Progenitor cell of endocrine pancreas (in vitro differentiated cells): ENCODE measurements at places on chromosomes 3 and 15.

- no peak for DNase-seq
- no peak overlapping the region for H3K27ac ChIP-seq
- H3K4me1 ChIP-seq: peaks cover 1% of the 10 kb centered on the region
- H3K36me3 ChIP-seq: no peaks in the 10 kb centered on the region
- H3K4me3 ChIP-seq: no peak overlapping the region
- peaks cover 53% of the 10 kb centered on the region for H3K27me3 ChIP-seq
Observed at GRCh38 chr3:198107840-198108734, 148.1 kb downstream of the LMLN start.

DNA sequence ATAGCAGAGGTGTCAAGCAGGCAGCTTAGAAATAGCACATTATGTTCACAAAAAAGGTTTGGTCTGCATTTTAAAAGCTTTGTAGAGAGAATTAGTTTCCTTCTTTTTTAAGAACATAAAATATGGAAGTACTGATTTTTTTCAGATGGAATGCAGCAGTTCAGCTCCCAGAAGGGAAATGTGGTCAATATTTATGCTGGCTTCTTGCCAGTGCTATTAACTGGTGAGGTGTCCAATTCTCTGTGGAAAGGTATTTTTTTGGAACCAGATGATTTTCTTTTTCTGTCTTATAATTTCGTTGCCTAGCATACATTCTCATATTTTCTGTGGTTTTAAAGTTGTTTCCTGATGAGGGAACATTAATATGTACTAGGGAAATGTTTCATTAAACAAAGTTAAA, 211.4 kb upstream of the ZNF385D start:
- no peaks in the 10 kb centered on the region for H3K27me3 ChIP-seq
- H3K27ac ChIP-seq: no peak overlapping the region

DNA sequence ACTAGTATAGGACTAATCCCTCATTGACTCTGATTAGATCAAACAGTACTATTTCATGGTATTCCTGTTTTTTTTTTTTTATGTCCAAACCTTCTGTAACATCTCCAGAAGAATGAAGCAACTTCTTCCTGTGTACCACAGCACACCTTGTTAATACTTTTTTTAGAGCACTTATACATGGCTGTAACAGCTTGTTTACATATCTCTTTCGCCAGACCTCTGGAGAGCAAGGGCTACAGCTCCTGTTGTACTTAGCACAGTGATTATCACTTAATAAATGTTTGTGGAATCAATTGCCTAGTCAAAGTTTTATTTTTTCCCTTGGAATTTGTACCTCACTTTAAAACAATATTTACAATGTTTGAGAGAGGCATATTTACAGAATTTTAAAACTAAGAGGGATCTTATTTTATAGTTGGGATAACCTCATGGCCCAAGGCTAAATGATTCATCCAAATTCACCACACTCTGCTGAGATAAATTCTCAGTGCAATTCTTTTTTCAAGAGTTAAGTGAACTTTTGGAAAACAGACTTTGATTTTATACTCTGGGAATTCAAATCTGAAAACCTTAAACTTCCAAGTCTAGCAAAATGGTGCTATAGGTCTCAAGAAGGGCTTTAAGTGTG, 9.2 kb upstream of the GATM start:
- H3K4me3 ChIP-seq: no peak overlapping the region
- peaks cover 2% of the 10 kb centered on the region for H3K27me3 ChIP-seq
- no peaks in the 10 kb centered on the region for H3K36me3 ChIP-seq
- DNase-seq: no peak

- H3K27me3 ChIP-seq: no peaks in the 10 kb centered on the region
- H3K36me3 ChIP-seq: peaks cover 4% of the 10 kb centered on the region
- DNase-seq: no peak
- H3K4me3 ChIP-seq: no peak overlapping the region
- H3K27ac ChIP-seq: no peak overlapping the region
Observed at GRCh38 chr15:90624278-90624981, 92.7 kb upstream of the BLM start.

DNA sequence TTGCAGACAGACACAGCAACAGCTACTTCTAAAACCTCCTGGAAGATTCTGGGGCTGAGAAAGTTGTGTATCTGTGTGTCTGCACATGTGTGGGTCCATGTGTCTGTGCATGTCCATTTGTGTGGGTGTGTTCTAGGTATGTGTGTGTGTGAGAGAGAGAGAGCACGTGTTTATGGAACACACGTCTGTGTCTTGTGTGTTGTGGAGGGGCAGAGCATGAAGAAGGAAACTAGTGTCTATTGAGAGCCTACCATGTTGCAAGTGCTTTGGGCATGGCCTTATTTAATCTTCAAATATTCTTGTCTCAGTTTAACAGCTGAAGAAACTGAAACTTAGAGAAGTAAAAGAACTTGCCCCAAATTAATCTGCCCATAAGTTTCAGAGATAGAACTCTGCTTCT, 327.5 kb downstream of the UACA start:
- peaks cover 15% of the 10 kb centered on the region for H3K4me1 ChIP-seq
- no peak overlapping the region for H3K4me3 ChIP-seq
- H3K27ac ChIP-seq: no peak overlapping the region
- H3K27me3 ChIP-seq: peaks cover 63% of the 10 kb centered on the region

GRCh38 chr3:182919866-182920357, 60.4 kb downstream of the DCUN1D1 start:
- no peak overlapping the region for H3K27ac ChIP-seq
- H3K27me3 ChIP-seq: no peaks in the 10 kb centered on the region
- H3K4me1 ChIP-seq: peaks cover 25% of the 10 kb centered on the region
- H3K4me3 ChIP-seq: no peak overlapping the region

DNA sequence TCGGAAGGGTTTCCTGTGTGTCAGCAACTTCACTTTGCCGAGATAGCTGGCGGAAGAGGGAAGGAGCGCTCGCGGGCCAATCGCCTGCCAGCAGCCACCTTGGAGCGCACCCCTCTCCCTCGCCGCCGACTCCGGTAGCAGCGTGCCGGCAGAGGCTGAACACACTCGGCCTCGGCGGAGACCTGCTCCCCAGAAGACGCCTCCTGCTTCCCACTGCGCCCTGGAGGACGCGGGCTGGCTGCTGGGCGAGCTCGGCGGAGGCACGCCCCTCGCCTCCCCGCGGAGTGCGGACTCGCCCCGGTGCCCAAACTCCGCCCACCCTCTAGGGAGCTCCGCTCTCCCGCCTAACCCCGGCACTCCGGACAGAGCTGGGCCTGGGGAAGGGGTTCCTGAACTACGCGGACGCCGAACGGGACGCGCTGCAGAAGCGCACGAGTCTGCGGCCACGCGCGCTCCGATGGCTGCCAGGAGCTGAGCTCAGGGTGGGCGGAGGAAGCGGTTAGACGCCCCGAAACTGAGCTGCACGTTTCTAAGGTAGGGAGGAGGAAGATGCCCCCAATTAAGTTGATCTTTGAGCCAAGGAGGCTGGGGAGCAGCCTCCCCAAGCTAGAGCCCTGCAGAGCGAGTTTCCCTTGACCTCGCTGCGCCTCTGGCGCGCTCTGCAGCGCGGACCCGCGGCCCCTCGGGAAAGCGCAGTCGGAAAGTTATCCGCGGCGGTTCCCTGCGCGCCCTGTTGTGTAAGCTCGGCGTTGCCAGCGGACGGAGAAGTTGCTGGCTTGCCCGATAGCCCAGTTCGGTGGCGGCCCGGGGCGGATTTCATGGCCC, at the start of gene P2RY1:
Gene P2RY1, plus strand, starts transcription at position 356 of the 825 bp plus-strand sequence. CDS start 652 bp downstream, outside the sequence.
- H3K27me3 ChIP-seq: peaks cover 42% of the 10 kb centered on the region
- H3K36me3 ChIP-seq: no peaks in the 10 kb centered on the region
- peak; percentile 72 for DNase-seq
- H3K4me3 ChIP-seq: peak within 1 kb of the TSS; percentile 94
- peaks cover 15% of the 10 kb centered on the region for H3K4me1 ChIP-seq
- peak within 1 kb of the TSS; percentile 96 for H3K27ac ChIP-seq

GRCh38 chr3:37913522-37913921, 51.8 kb downstream of the CTDSPL start:
- no peak for DNase-seq
- peaks cover 25% of the 10 kb centered on the region for H3K36me3 ChIP-seq
- H3K4me3 ChIP-seq: no peak overlapping the region

GRCh38 chr15:29942143-29942542, 119.9 kb upstream of the TJP1 start:
- H3K4me3 ChIP-seq: no peak overlapping the region
- H3K4me1 ChIP-seq: no peaks in the 10 kb centered on the region
- H3K36me3 ChIP-seq: no peaks in the 10 kb centered on the region
- H3K27ac ChIP-seq: no peak overlapping the region

GRCh38 chr3:76888856-76889255, 151.0 kb upstream of the ROBO2 start:
- H3K27me3 ChIP-seq: no peaks in the 10 kb centered on the region
- H3K4me1 ChIP-seq: peaks cover 9% of the 10 kb centered on the region
- no peaks in the 10 kb centered on the region for H3K36me3 ChIP-seq

DNA sequence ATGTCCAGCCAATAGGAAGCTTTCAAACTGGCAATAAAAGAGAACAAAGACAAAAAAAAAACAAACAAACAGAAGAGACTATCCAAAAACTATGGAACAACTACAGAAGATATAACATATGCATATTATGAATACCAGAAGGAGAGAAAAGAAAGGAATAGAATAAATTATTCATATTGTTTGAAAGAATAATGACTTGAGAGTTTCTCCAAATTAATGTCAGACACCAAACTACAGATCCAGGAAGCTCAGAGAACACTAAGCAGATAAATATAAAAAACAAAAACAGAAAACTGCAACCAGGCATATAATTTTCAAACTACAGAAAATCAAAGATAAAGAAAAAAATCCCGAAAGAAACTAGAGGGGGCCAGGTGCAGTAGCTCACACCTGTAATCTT, 34.1 kb upstream of the AP3B2 start:
- H3K4me1 ChIP-seq: peaks cover 2% of the 10 kb centered on the region
- no peaks in the 10 kb centered on the region for H3K27me3 ChIP-seq
- H3K36me3 ChIP-seq: no peaks in the 10 kb centered on the region
- H3K4me3 ChIP-seq: no peak overlapping the region
- no peak overlapping the region for H3K27ac ChIP-seq

DNA sequence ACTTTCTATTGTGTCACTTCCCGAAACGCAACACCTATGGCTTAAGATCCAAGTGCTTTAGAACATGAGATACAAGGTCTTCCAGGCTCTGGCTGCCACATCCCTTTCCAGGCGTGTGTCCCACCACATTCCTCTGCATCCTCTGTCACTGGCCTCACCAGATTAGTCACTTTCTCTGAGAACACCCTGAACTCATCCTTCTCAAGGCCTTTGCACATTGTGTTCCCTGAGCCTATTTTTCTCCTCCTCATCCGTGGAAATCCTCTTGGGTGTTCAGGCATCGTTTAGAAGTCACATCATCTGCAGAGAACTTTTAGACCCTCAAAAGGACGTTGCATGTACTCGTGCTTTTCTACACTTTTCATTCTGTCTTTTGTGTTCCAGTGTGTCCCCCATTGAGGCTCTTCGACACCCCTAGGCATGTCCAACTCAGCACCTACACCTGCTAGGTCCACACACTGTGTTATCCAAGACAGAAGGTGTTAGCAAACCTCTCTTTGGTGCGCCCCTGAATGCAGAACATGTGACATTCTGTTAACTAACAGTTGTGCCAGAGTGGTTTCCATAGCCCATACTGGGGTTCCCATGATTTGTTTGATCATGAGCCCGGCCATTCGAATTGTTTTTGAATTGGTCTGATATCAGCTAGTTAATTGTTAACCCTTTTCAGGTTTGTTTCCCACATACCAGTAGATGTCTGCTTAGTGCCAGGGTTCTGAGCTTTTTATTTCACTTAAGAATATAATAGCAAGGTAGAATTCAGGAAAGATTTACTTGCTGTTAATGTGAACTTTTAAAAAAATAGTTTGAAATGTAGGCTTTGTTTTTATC, 67.2 kb downstream of the LPP start:
- peaks cover 10% of the 10 kb centered on the region for H3K36me3 ChIP-seq
- peak overlapping the region; percentile 57 for H3K27ac ChIP-seq
- H3K4me3 ChIP-seq: no peak overlapping the region
- peaks cover 56% of the 10 kb centered on the region for H3K4me1 ChIP-seq
- no peak for DNase-seq
- no peaks in the 10 kb centered on the region for H3K27me3 ChIP-seq

DNA sequence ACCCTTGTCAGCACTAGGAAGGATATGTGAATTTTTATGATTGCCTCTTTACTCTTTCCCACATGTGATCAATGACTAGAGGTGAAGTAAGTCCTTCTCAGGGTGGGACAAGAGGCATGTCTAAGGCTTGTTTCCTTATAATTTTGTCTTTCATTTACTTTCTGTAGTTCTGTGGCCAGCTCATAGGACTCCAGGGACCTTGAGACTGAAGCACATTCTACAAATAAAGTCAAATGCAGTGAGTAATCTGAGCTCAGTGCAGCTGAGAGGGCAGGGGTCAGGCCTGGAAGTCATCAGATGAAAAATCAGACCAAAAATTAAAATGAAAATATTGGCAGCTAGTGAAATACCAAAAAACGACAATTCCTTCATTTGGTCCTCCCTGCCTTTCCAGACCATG, 424.7 kb upstream of the THBS1 start:
- no peak overlapping the region for H3K27ac ChIP-seq
- H3K4me1 ChIP-seq: peaks cover 3% of the 10 kb centered on the region
- no peak for DNase-seq
- H3K36me3 ChIP-seq: no peaks in the 10 kb centered on the region
- H3K27me3 ChIP-seq: no peaks in the 10 kb centered on the region

- no peaks in the 10 kb centered on the region for H3K4me1 ChIP-seq
- no peak for DNase-seq
- no peak overlapping the region for H3K4me3 ChIP-seq
- H3K27me3 ChIP-seq: no peaks in the 10 kb centered on the region
Observed at GRCh38 chr3:52696830-52697631, 8.6 kb downstream of the GLT8D1 start.

DNA sequence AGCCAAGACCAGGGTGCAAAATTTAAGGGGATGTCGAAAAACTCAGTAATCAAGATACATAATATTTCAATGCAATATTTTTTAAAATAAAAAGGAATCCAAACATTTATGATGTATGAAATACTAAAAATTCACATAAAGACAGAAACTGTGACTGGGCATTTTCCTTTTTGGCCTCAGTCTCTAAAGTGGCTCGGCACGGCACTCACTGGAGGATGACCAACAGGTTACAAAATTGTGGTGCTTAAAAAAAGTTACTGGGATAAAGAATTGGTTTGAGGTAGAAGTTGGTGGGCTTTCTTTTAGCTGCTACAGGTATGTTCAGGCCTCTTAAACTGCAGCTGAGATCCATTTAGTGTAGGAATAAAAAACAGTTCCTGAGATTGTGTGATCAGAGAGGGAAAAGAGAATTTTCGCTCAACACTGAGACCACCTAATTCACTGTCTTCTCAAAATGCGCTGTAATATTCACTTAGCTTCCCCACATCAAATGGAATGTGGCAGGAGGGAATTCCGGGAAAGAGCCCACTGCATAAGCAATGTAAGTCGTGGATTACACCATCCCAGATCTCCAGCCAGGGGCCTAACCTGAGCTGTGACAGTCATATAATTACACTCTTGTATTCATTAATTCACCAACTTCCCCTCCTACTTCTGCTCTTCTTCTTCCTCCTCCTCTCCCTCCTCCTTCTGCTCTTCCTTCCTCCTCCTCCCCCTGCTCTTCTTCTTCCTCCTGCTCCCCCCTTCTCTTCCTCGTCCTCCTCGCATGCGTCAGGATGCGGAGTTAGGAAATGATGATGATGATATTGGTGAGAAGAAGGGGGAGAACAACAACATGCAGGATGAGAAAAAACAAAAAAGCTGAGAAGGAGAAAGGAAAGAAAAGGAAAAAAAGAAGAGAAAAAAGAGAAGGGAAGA, 45.9 kb downstream of the HES1 start:
- no peaks in the 10 kb centered on the region for H3K36me3 ChIP-seq
- H3K4me1 ChIP-seq: peaks cover 11% of the 10 kb centered on the region
- H3K4me3 ChIP-seq: no peak overlapping the region
- H3K27ac ChIP-seq: no peak overlapping the region
- H3K27me3 ChIP-seq: peaks cover 12% of the 10 kb centered on the region

- no peak for DNase-seq
- no peak overlapping the region for H3K4me3 ChIP-seq
- H3K27me3 ChIP-seq: peaks cover 3% of the 10 kb centered on the region
- no peaks in the 10 kb centered on the region for H3K4me1 ChIP-seq
- no peaks in the 10 kb centered on the region for H3K36me3 ChIP-seq
Observed at GRCh38 chr3:13166243-13167063, 93.2 kb upstream of the IQSEC1 start.
